ENCODE measurements at places on chromosomes 7 and 10. TPM values are rescaled to one million over a fixed set of nuclear protein-coding genes. Genes with fewer than 3 reads are reported as not detected.

Gene ARID5B
- total RNA-seq: 87.9 TPM

Gene PLEKHS1
- not detected for total RNA-seq

Gene TMEM176B
- not detected for total RNA-seq

Gene HK1
- 98.2 TPM for total RNA-seq

Gene SLC16A9
- total RNA-seq: 0.25 TPM

Gene NFE2L3
- 0.18 TPM for total RNA-seq

Gene DGKI
- total RNA-seq: 4.7 TPM

Gene VSTM2A
- total RNA-seq: not detected

Gene CALN1
- total RNA-seq: not detected

Gene HOXA6
- total RNA-seq: not detected

Gene BUB3
- 182 TPM for total RNA-seq

Gene PSD
- 1.3 TPM for total RNA-seq

Gene NUTM2E
- not detected for total RNA-seq

Gene NOS3
- total RNA-seq: 4.6 TPM

Gene CYP2E1
- 0.82 TPM for total RNA-seq

Gene GNAT3
- total RNA-seq: not detected

Gene CDCA7L
- total RNA-seq: 116 TPM

Gene BBIP1
- 38.1 TPM for total RNA-seq

Gene TWIST1
- total RNA-seq: 33.2 TPM

Gene ADCY1
- total RNA-seq: 0.72 TPM

Gene CRHR2
- total RNA-seq: not detected

Gene FBXL13
- 3.4 TPM for total RNA-seq

Gene TAS2R4
- 4.5 TPM for total RNA-seq

Gene PNLIP
- total RNA-seq: not detected

Gene LBX1
- total RNA-seq: 0.08 TPM

Gene EGFR
- total RNA-seq: 147 TPM

Gene CALML3
- total RNA-seq: not detected

All from fibroblast of the aortic adventitia (primary cell).